Stimulated activated CD4-positive, alpha-beta T cell treated with anti-CD3 and anti-CD28 coated beads, Interleukin-1b, Interleukin-23, amount 100 ng/mL, for 1 hour (primary cell): ENCODE measurements at places on chromosomes 13 and 19.

- no peak for DNase-seq
Measured at GRCh38 chr19:48967346-48968178, 2.5 kb downstream of the FTL start.

DNA sequence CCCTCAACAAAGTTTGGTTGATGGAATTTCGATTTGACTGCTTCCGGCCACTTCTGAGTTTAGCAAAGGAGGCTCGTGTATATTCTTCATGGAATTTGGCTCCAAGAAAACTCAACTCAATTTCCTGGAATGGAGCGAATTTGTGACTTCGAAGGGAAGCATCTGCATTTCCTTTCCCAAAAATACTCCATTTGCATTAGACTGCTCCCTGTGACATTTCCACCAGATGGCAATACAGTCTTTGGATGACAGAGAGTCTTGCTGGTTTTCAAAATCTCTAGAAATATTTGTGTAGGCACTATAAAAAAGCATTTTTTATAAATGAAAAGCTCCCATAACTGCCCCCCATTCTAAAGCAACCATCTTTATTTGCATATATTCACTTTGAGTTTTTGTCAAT lies 4.1 kb downstream of the C1QTNF9 start:
- no peak for DNase-seq

DNA sequence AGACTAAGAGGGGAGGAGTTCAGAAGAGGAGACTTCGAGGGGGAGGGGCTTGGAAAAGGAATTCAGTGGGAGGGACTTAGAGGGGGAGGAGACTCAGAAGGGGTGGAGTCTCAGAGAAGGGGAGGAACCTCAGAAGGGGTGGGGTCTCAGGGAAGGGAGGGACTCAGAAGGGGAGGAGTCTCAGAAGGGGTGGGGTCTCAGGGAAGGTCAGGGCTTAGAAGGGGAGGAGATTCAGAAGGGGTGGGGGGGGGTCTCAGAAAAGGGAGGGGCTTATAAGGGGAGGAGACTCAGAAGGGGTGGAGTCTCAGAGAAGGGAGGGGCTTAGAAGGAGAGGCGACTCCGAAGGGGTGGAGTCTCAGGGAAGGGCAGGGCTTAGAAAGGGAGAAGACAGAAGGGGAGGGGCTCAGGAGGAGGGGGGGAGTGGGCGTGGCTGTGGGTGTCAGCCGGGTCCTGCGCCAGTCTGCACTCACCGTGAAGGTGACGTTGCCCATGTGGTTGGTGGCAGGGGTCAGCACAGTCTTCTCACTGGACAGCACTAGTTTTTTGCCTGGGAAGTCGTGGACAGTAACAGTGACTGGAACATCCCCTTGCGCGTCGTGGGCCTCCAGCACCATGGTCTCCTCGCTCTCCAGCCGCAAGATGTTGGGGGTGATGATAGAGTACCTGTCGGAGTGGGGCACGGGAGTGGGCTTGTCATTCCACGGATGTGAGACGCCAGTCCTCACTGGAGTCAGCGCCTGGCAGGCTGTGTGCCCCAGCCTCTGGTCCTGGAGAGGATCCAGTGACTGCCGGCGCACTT lies 1.5 kb downstream of the C3 start:
- DNase-seq = no peak

- no peak for DNase-seq
Measured at GRCh38 chr13:99980201-99980823, 1.3 kb upstream of the ZIC2 start.

- DNase-seq = no peak
Measured at GRCh38 chr13:55992145-55992544, 1148.6 kb upstream of the PRR20A start.

DNA sequence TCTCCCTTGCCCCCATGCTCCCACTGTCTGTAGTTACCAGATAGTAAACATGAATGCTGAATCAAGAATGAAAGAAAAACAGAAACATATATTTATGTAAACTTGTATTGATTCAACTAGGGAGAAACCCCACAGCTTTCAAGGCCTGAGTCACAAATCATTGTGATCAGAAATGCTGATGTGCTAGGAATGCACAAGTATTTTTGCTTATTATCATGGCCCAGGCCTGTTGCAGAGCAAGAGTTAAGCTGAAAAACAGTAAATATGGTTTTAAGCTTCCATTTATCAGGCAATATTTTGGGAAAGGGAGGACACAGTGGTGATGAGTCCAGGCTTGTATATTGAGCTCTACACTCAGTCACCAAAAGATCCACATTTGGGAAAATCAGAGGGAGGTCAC lies 669.6 kb downstream of the DIAPH3 start:
- DNase-seq = no peak

DNA sequence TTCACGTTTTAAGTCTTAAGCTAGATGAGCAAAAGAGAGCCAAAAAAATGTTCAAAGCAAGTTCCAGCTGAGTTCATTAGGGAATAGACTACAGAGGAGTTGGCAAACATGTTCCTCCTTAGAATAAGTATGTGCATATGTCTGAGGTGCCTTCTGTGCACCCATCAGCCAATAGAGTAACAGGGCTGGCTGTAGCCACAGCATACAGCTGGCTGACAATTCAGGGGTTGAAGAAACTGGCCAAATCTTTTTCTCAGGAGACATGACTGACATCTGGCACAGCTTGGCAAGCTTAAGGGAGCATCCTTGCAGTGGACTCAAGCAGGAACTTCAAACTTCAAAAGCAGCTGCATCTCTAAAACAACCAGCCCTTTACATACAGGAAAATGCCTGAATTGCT lies 414.8 kb upstream of the PCDH20 start:
- DNase-seq = no peak

DNA sequence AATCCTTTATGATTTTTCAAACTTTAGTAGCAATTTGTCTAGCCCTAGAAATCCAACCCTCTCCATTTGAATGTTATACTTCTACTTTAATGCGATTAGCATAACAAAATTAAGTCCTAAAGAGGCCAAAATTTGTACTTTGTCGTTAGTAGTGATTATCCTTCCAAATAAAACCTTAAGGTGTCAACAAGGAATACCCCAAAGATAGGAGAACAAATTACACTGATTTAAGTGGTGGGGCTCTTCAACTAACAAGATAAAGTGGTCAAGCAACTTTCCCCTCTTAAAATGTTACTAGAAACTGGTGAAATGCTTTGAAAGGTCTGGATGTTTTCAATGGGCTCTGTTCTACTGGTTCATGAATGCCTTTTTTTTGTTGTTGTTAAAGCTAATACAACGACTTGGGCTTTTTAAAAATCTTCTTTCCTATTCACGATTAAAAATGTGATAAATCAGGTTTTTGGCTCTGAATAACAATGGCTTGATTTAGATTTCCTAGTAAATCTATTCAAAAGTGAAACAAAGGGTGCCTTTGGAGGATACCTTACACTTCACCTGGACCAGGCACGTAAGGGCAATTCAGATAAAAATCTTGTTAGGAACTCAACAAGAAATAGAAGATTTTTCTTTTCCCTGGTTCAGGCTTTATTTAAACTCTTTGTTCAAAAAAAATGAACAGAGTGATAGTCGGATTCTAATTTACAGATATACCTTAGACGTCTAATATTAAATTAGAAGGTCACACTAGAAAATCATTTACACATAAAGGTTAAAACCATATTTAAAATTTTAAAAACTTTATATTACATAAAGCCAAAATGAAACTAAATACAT lies 3.1 kb downstream of the SOX21 start:
- DNase-seq = no peak

DNA sequence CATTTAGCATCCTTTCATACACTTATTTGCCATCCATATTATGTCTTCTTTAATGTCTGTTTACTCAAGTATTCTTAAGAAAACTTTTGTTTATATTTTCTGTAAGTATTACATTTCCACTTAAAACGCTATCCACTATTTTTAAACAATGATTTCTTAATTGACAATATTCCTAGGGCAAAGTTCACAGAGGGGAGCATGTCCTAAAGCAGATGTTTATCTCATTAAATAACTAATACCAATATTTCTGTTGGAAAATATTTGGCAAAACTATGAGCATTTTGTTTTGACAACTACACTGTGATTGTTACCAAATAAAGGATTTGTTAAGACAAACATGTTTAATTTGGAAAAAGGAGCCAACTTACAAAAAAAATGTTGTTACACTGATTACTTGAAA lies 643.3 kb downstream of the SLITRK5 start:
- no peak for DNase-seq

GRCh38 chr13:28413999-28414398 lies 80.9 kb downstream of the FLT1 start:
- no peak for DNase-seq

- no peak for DNase-seq
Measured at GRCh38 chr19:14473073-14473977, 1.8 kb downstream of the PTGER1 start.

DNA sequence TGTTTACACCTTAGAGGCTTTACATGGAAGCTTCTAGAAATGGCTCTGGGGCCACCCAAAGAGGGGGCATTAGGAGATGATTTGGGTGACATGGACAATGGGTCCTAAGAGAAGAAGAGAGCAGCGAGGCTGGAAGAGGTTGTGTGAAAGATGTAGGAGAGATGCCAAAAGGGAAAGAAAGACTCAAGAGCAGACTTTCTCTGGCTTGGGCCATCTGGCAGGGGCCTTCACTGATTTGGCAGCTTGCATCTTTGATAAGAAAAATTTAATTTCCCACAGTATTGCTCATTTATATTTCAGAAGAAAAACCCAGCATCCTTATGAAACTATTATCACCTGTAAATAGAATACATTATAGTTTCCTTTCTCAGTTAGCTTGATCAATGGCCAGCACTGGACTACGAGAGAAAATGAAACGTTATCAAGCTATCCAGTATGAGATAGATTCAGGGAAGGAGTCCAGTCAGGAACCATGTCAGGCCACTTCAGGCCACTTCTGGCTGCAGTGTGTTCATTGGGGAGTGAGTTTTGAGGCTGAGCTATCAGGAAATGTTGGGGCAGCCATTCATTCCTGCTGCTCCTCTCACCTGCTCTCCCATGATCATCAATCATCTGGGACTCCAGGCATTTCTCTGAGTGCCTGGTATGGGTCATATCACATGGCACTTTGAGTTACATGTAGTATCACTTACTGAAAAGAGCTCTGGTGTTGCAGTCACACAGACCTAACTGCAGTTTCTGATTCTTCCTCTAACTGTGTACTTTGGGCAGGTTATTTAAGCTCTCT lies 10.3 kb downstream of the SCEL start:
- no peak for DNase-seq

- no peak for DNase-seq
Measured at GRCh38 chr19:56314018-56314380, 640 bp downstream of the ZSCAN5A start.

- DNase-seq = no peak
Measured at GRCh38 chr13:113589961-113590339, 5.4 kb downstream of the TFDP1 start.

GRCh38 chr19:53432088-53432661 lies 391 bp downstream of the ZNF761 start:
- DNase-seq = no peak

DNA sequence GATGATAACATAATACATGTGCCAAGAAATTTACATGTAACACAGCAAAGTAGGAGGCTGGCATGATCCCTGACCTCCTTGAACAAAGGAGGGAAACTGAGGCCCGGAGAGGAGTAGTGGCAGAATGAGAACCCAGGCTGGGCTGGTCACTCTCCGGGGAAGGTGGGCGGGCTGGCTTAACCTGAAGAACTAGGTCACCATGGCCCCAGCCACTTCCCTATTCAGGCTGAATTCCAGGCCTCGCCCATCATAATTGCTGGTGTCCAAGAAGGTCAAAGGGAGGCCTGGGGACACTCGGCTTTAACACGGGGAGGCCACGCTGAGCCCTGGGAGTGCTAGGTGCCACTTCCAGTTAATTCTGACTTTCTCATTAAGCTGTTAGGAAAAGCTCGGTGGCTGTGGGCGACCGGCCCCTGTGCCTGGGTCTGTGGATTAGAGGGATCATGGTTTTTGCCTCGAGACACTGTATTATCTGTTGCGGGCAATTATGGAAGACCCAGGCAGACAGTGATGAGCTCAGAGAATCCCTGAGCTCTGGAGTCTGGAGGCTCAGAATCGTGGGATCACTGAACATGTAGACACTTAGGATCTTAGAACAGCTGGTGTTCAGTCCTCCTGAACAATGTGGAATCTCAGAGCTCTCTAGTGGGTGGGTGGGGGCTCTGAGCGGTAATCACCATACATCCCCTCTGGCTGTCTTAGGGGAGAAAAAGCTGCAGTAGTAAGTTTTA lies 5.0 kb upstream of the TINCR start:
- DNase-seq = no peak

DNA sequence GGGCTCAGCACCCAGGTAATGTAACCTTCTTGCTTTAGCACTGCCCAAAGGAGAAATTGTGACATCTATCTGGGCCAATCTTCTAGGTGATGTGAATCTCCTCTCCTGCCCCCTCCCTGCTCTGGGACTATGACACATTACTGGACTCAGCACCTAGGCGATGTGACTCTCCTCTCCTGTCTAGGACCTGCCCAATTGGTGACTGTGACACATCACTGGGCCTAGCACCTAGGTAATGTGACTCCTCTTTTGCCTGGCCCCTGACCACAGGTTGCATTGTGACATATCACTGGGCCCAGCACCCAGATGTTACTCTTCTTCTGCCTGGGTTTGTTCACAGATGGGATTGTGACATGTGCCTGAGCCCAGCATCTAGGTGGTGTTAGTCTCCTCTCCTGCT lies 45.0 kb downstream of the ZNF85 start:
- DNase-seq = no peak

GRCh38 chr13:113500530-113501265 lies 10.2 kb upstream of the DCUN1D2 start:
- no peak for DNase-seq

DNA sequence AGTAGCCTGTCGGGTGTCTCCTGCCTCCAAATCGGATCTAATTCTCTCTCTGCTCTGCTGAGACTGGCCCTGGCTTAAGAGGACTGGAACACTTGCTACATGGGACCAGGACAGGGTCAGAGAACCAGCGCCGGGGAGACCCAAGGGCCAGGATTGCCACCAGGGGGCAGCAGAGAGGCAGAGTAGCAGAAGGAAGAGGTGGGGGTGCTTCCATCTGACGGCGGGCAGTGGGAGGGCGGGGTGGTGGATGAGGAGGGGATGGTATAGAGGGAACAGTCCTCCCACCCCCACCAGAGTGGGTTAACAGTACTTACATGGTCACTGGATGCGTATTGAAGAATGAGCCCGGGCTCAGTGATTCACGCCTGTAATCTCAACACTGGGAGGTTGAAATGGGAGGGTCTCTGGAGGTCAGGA lies 11.9 kb downstream of the SELENOW start:
- peak; percentile 64 for DNase-seq

DNA sequence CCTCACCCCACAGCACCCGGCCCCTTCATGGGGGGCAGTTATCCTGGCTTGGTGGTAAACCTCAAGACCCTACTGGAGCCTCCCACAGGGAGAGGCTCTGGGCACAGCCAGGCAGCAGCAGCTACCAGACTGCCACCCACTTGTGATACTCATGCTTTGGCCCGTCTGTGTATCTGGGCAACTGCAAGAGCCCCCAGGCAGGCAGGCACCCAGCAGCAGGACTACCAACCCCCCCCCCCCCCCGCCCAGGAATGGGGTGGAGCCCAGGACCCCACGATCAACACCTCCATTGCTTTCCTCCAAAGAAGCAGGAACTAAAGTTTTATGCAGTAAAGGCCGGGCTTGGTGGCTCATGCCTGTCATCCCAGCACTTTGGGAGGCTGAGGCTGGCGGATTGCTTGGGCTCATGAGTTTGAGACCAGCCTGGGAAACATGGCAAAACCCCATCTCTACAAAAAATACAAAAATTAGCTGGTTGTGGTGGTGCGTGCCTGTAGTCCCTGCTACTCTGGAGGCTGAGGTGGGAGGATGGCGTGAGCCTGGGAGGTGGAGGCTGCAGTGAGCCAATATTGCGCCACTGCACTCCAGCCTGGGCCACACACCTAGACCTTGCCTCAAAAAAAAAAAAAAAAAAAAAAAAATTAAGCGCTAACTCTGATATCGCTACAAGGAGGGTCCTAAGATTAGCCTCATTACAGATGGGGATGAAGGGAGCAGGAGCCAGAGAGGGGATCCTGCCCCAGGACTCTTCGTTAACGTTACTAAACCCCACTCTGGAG lies 1.1 kb upstream of the LYL1 start:
- no peak for DNase-seq
